ENCODE measurements at places on chromosomes 1 and 21.

DNA sequence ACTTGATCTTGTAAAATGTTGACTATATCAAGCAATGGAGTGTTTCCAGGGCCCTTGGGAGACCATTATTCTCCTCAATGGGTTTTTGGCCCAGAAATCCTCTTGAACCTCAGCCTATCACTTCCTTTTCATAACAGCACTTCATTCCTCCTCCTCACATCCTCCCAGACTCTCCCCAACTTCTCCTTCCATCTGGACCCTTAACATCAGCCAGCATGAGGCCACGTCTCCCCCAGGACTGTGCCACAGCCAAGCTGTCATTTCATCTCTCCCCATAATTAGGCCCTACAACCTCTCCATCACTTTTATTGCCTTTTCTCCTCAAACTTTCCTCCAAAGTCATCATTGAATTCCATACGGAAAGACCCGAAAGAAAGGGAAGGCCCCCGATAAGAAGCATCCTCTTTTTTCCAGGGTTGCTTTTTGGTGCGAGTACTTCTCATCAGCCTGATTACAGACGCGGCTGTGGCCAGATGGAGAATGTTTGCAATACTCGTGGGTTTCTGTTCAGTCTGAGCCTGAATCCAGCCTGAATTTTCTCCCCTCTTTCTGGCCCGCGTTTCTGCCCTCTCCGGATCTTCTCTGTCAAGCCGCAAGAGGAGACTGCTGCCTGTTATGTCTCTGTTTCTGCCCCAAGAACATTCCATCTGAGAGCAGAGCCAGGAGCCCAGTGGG lies 52.7 kb upstream of the SLC25A33 start:
- DNase-seq = no peak

GRCh38 chr21:25733859-25734653 lies 648 bp downstream of the ATP5PF start:
- DNase-seq = peak; percentile 13

DNA sequence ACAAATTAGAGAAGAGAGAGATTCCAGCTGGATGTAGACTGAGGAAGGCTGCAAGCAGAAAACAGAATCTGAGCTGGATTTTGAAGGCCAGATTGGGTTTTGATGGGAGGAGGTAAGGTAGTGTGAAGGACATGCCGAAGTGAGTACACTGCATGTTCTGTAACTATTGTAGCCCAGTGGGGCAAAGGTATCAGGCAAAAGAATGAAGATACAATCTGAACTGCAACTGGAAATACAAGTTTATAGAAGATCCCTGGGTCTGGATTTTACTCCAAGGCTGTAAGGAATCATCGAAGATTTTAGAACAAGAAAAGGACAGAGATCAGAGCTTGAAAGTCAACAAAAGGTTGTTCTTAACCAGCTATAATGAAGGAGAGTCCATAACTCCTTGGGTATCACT lies 382.0 kb downstream of the KCNH1 start:
- DNase-seq = no peak

DNA sequence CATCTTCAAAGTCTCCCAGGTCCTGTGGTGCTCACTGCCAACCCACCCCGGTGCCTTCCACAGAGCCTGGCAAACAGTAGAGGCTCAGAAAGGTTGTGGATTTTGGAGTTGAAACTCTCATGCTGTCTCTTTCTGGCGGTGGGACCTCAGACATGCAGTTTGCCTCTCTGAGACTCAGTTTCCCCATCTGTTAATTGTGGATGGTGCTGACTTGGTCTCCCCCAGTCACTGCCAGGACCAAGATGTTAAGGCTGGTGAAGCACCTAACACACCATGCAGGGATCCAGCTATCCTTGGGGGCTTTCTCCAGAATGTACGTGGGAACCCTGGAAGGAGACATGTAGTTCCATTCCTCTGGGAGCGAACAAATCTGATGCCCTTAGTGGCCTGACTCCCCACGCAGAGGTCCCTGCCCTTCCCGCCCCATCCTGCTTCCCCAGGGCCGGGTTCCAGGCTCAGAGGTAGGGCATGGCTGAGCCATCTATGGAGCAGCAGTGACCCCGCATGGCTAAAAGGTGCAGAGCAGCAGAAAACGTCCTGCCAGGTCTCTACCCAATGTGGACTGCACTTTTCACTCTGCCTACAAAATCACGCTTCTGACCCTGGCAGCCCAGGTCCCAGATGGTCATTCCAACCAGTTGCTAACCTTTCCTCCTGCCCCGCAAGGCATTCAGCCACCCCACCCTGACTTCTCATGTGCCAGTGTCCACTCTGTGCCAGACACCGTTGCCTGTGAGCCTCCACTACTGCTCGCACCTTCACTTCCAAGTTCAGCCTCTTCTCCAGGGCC lies 9.2 kb upstream of the TTC22 start:
- DNase-seq = peak; percentile 38

GRCh38 chr1:166974647-166975345 lies 544 bp downstream of the ILDR2 start:
- DNase-seq = peak; percentile 45

GRCh38 chr1:153364156-153364555 lies 6.5 kb downstream of the S100A9 start:
- DNase-seq = no peak

DNA sequence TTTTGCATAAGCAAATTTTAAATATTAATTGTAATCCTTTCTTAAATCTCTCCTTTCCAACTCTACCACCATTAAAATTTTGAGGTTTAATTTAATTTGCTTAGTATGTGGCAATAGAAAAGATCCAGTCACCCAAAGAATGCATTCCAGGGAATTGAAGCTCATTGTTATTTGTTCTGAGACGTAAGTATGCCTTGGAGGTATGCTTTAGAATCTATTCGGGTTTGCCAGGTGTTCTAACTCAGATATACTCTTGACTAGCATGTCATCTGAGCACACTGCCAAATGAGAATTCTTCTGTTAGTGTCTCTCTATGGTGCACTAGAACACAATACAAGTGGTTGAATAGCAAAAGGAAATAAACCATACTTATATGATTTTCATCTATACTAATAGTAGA lies 813.6 kb upstream of the ADGRL2 start:
- no peak for DNase-seq

GRCh38 chr1:65955503-65955902 lies 162.8 kb downstream of the PDE4B start:
- DNase-seq = no peak

DNA sequence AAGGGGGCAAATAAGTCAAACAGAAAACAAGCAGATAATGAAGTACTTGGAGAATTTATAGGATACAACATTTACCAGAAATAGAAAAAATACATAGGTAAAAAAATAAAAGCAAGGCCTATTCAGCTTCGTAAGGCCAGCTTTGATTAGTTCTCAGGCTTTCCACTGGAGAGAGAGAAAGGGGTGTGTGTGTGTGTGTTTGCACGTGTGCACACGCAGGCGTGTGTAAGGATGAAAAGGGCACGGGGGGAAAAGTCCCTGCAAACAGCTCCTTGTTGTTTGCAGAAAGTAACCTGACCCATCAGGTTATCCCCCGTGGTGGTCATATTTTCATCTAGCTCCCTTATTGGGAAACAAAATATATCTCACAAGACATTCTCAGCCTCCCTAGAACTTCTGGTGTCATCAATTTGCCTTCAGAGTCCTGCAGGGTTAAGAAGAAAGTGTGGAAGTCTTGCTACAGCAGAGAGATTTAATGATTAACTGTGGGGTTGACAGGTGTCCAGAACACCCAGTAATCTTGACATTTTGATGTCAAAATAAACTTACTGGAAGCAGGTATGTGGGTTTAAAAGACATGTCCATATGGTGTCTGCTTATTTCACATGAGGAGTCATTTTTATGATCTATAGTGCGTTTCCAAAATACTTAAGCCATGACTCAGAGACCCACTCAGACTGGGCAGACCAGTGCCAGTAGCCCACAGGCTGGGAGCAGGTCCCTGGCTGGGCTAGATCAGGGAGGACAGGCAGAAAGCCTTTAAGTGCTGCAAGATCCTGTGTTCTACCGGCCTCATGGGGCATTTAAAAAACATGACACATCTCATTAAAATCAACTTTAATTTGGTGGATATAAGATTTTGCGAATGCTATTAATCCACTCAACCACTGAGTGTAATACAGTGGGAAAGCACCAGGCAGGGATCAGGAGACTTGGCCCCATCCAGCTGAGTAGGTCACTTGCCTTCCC lies 487.6 kb upstream of the CAMK1G start:
- DNase-seq = no peak

DNA sequence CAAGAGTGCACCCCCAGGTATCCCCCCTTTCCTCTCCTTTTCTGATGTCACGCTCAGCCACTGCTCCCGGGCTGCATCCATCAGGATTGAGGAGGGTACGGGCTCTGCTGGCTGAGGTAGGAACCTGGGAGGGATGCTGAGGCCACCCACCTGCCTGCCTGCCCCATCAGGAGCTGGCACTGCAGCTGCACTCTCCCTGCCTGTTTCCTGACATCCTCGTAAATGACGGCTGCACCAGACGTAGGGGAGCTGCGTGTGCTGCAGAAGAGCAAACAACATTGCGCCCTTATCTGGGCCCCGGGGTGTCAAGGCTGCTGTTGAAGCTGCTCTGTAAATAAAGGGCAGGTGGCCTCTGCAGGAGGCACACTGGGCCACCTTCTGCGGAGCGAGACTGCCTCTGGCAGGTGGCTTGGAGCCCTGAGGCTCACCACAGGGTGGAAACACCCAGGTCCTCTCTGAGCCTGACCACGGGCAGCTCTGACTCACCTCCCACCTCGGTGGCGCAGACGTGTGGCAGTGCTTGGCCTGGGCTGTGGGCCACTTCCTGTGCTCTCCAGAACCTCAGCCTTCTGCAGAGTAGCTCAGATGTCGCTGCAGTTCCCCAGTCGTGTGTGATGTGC lies 30.9 kb downstream of the SNAP47 start:
- DNase-seq = peak; percentile 34

DNA sequence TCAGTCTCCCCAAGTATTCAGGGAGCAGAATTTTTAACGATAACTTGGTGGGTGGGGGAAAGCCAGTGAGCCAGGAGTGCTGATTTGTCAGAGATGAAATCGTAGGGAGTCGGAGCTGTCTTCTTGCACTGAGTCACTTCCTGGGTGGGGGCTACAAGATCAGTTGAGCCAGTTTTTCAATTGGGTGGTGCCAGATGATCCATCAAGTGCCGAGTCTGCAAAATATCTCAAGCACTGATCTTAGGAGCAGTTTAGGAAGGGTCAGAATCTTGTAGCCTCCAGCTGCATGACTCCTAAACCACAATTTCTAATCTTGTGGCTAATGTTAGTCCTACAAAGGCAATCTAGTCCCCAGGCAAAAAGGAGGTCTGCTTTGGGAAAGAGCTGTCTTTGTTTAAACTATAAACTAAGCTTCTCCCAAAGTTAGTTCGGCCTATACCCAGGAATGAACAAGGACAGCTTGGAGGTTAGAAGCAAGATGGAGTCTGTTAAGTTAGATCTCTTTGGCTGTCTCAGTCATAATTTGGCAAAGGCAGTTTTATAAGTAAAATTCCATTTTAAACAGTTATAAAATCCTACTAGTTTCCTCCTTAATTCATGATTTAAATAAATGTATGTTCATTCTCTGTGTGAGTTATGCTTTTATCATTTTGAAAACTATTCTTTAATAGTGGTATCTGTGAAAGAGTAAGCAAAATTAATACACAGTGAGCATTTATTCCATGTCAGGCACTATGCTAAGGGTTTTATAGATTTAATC lies 51.7 kb downstream of the SLC16A1 start:
- DNase-seq = peak; percentile 9

DNA sequence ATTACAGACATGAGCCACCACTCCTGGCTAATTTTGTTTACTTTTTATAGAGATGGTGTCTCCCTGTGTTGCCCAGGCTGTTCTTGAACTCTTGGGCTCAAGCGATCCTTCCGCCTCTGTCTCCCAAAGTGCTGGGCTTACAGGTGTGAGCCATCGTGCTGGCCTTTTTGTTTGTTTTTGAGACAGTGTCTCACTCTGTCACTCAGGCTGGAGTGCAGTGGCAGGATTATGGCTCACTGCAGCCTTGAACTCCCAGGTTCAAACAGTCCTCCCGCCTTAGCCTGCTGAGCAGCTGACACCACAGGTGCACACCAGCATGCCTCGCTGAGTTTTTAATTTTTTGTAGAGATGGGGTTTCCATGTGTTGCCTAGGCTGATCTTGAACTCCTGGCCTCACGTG lies 49.1 kb downstream of the ADARB1 start:
- no peak for DNase-seq

DNA sequence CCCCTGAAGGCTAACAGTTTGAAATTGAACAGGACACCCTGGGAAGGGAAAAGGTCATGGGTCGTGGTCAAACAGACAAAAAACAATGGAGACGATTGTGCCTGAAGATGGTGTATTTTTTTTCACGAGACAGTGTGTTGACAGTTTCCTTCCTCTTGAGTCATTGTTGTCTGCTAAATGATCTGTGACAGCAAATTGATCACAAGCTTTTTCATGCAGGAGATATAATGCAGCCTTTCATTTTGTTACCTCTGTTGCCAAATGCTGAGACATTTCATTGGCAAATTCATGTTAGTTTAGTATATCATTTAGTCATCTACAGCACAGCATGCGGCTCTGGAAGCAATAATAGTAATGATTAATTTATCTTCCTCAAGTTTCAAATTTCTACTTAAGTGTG lies 27.7 kb downstream of the UBE2U start:
- DNase-seq = no peak

DNA sequence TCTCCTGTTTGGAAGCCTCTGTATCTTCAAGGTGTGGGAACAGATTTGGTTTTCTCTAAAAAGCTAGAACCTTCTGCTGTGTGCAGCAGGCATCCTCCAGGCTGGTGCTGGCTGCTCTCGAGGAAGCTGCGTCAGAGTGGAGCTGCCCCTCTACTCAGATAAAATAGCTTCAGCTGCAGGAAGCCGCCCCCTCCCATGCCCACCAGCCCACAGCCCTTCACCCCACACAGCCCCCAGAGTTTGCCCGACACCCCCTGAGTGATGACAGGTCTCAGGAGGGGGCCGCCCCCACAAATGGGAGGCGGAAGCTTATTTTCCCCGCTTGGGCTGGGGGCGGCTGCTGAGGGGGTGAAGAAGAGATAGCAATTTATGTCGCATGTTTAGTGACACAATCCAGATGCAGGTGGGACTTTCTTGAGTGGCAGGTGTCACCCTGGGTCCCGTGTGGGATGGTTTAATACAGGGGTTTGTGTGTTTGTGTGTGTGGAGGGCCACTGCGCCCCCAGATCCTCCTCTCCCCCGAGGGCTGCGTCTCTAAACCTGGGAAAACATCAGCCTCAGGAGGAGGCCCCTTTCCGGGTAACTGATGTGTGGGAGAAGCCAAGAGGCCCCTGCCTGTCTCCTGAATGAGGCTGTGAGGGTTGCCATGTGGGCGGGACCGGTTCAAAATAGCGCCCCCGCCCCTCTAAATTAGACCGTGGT lies 55.4 kb downstream of the STUM start:
- no peak for DNase-seq

GRCh38 chr1:111624382-111624781 lies 4.8 kb downstream of the RAP1A start:
- no peak for DNase-seq

- DNase-seq = no peak
These were observed 11.5 kb downstream of the TMEM50A start for GRCh38 chr1:25349606-25350005.

Data from stimulated activated CD4-positive, alpha-beta T cell treated with anti-CD3 and anti-CD28 coated beads, TNF-alpha, amount 100 ng/mL, for 4 hours (primary cell).